ENCODE measurements at places on chromosomes 1 and 21.
A peak's percentile ranks its signal among the peaks of the same experiment; 100 is the strongest.

DNA sequence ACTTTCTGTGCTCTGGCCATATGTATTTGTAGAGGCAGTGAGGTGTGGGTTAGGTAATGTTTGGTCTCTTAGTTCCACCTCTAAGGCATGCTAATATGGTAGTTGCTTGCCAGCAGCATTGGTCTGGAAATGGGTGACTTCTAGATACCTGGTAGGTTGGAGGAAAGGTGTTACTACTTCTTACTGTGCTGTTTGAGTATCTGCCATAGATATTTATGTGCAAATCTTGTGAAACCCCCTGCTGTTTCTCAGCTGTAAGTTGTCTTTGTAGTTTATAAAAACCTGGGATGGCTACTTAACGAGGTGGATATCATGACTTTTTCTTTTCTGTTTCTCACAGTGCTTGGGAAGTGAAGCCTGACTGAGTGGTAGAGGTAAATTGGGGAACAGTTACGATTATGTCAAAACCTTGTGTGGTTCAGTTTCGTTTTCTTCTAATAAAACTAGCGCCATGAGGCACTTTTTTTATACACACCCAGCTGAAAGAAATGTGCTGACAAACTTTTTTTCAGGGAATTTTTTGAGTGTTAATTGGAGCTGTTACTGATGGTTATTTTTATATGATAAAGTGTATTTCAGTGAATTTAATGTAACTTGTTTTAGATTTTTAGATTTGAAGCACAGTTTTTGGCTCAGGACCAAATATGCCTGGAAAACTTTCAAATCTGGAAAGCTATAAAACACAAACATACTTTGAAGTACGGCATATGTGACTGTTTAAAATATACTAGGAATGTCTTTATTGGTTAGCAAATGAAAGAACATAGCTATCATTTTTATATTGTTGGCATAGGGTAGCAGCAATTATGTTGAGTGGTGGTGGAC is 42.1 kb downstream of the CAMSAP2 start:
- DNase-seq = no peak

GRCh38 chr1:223819730-223820514 is 25.8 kb downstream of the TP53BP2 start:
- no peak for DNase-seq

DNA sequence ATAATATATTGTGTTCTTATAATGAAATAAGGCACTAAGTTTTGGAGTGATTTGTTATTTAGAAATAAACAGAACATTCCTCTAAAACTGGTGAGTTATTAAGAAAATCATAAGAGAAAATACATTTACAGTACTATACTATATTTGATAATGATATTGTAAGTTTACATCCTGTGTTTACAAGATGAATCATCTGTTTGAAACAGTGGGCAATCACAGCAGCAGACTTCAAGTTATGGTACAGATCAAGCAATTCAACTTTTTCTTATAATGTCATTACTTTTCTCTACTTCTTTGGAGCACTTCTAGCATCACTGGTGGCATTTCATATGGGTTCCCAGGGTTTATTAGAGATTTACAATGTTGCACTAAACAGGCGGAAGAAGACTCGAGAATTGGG is 86.5 kb upstream of the BRINP3 start:
- no peak for DNase-seq

GRCh38 chr1:15620902-15621682 is 3.8 kb downstream of the DDI2 start:
- DNase-seq = no peak

- no peak for DNase-seq
Measured at GRCh38 chr1:177116941-177117340, 47.6 kb downstream of the ASTN1 start.

- DNase-seq = no peak
Measured at GRCh38 chr1:180836449-180836848, 76.2 kb upstream of the KIAA1614 start.

DNA sequence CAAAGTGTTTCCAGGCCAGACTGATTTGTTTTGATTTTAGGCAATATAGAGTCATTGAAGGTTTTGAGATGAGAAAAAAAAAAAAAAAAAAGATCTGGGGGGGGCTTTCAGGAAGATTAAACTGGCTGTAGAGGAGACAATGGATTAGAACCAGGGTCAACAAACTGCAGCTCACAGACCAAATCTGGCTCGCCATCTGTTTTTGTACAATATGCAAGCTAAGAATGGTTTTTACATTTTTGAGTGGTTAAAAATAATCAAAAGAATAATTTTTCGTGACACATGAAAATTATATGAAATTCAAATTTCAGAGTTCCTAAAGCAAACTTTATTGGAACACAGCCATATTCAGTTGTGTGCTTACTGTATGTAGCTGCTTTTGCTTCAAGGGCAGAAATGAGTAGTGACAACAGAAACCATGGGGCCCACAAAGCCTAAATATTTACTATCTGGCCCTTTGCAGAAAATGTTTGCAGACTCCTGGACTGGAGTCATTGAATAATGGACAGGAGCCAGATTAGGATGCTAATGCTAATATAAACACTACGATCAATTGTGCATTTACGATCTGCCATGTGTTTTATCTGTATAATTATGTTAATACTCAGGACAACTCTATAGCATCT is 375.7 kb upstream of the DAB1 start:
- DNase-seq = no peak

DNA sequence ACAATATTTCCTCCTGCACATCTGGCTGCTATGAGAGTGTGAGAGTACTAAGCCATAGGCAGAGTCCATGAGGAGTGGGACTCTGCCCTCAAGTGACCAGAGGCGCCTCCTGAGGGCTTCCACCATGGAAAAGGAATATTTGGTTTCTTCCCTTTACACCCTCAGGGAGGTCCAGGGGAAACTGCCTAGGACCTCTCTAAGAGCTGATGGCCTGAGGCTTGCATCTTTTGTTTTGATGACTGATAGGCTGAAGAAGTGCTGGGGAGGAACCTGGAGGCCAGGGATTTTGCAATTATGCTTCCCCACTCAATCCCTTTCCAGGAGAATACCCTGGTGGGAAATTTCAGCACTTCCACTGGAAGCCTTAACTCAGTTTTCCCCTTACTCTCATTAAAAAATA is 111.0 kb downstream of the PBX1 start:
- no peak for DNase-seq

GRCh38 chr1:98842241-98842640 is 162.4 kb downstream of the PLPPR5 start:
- no peak for DNase-seq

DNA sequence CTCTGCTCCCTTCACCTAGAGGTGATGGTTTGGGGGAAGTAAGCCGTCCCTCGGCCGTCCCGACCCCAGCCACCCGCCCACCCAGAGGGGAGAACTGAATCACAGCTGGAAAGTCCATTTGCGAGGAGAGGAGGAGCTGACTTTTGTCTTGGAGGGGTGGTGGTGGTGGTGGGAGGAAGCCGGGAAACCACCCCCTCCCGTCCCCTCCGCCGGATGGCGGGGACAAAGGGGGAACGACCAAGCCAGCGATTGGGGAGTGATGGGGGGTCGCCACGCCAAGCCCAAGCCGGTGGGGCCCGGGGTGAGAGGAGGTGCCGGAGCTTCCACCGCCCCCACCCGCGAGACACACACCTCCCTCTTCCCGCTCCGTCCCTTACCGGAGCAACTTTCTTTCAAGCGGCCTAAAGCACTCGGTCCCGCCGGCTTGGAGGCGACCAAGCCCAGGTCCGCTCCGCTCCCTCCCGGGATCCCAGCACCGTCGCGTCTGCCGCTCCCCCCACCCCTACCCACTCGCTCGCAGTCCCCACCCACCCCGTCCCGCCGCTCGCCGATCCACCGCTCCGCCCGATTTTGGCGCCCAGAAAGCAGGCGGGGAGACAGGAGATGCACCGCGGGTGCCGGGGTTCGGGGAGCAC is 540 bp downstream of the ARHGEF2 start:
- DNase-seq = peak; percentile 41

- no peak for DNase-seq
Measured at GRCh38 chr1:216450227-216450626, 27.0 kb upstream of the USH2A start.

- no peak for DNase-seq
Measured at GRCh38 chr1:63326473-63327380, 4.4 kb downstream of the FOXD3 start.

DNA sequence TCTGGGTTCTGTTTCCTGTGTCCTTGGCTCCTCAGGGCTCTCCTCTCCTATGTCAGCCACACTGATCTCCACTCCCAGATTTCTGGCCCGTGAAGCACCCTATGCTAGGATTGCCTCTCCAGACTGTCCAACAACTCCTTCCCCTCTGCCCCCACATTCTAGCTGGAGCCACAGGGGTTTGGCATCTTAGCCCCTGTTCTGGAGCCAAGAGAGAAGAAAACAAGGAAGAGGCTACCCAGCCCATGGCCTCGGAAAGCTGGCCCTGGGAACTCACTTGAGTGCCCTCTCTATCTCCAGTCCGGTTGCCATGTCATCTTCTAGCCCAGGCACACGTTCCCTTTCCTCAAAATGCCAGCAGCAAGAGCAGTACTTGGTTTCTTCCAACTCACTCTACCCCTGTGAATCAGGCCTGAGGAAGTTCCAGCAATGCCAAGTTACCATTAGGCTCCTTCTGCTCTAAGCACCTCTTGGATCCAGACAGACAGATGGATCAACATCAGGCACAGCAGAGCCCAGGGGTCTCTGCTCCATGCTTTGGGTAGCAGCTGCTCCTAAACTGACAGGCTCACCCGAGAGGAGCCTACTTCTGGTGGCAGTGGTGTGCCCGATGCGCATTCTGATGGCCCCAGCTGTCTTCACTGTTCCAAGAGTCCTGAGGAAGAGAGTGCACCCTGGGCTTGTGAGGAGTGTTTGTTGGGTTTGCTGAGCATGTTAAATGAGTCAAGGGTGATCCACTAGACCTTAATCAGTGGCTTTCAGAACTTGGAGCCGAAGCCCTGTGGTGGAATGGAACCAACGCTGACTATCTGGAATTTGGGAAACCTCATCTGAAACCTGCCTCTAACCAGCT is 11.6 kb upstream of the GPR61 start:
- no peak for DNase-seq

DNA sequence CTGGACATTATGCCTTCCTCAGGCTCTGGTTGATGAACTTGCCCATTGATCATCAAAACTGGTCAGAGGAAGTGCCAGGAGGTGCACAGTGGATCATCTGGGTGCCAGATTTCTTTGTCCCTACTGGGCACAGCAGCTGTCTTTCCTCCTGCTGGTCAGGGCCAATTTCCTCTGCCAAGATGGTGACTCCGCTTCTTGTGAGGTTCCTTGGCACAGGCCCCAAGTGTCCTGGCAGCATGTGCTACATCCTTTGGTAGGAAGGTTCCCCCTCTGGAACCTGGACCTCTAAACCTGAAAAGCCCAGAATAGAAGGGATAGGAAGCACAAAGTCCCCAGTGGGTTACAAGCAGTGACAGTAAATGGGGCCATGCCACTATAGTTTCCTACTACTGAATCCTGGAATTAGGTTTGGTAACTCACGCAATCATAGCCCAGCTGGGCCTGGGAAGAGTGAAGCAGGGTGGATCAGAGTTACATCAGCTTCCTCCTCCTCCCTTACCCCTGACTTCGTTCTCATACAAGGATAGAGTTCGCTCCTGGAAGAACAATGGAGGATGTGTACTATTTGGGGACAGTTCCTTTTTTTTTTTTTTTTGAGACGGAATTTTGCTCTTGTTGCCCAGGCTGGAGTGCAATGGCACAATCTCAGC is 147.1 kb downstream of the CNIH3 start:
- no peak for DNase-seq

DNA sequence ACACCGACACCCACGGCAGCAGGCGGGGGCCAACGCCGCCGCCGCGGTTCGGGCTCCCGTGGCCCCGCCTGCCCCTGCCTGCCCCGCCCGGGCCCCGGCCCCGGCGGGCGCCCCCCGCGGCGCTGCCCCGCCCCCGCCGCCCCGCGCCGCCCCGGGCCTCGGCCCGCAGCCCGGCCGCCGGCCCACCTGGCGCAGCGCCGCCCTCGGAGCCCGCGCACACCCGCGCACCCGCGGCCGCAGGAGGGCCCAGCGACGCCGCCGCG is at the start of gene WNT3A:
WNT3A (plus strand) TSS at position 213 of the 263 bp plus-strand sequence. CDS start 131 bp downstream, outside the sequence.
- no peak for DNase-seq

DNA sequence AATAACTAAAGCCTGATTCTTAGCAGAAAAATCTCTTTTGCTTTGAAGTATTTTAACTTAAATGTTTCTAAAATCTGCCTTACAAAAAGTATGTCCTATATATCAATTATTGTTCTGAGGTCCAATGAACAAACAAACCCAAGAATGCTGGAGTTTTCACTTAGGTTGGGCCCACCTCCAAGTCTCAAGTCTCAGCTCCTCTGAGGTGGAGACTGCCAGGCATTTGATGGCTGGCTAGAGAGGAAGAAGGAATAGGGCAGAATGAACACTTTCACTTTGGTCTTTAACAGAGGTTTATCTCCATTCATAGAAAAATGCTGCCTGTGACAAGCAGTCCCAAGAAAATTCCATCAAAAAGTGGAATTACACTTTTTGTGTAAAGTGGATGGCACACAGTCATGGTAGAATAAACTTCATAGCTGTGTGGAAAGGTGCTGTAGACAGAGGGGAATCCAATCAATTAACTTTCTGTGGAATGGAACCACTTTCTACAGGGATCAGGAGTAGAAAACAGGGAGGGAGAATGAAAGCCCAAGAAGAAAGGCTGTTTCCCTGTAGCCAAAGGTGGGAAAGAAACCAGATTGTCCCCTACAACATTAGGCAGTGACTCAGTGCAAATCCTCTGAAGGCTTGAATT is 349.4 kb upstream of the RUNX1 start:
- DNase-seq = no peak

- DNase-seq = no peak
Measured at GRCh38 chr1:70891051-70891843, 156.4 kb downstream of the PTGER3 start.

DNA sequence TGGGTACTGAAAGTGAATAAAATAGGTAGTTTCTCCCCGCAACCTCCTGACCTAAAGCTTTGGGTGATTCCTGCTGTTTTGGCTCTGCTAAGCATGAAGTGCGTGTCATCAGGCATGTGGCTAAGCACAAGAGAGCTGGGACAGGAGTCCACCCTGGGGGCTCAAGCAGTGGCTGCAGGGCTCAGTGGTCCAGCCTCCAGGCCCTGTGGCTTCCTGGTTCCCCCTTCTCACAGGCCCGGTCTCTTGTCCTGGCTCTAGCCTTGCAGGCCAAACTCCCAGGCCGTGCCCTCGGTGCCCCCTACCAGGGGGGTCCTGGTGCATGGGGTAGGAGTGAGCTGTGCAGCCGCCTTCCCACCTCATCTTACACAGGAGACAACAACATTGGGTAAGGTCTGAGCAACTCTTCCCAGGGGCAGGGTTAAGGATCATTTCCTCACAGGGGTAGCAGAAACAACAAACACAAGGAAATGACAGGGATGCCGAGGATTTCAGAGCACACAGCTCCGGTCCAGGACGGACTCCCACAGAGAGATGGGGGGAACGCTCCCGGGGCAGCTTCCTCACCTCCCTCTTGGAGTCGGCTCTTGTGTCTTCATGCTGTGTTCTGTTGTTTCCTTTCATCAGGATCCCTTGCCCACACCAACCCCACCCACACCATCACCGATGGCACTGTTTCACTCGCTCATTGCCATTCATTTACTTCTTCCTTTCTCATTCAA is 19.8 kb upstream of the SLC2A1 start:
- no peak for DNase-seq

DNA sequence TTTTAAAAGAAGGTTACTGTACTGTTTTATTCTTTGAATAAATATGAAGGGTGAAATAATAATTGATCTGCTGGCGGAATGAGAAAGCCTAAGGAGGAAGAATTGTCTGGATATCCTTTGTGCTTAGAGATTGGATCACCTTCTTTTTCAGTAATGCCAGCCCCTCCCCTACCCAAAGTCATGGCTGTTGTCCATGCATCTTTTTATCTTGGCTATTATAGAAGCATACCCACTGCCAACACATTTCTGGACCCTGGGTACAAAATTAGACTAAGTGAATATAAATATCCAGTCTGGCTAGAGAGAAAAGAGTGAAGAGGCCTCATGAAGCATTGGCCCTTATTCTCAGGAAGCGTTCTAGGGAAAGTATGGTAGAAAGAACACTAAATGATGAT is 28.1 kb downstream of the AK4 start:
- no peak for DNase-seq

Data from stimulated activated CD4-positive, alpha-beta T cell treated with anti-CD3 and anti-CD28 coated beads, TNF-alpha, amount 100 ng/mL, for 1 hour (primary cell).